ENCODE measurements at places on chromosomes 11 and 22. TPM values are rescaled to one million over a fixed set of nuclear protein-coding genes. Genes with fewer than 3 reads are reported as not detected.

The SLC17A6 gene
- polyA plus RNA-seq: not detected

The UFD1 gene
- 44.4 TPM for polyA plus RNA-seq

The UCP3 gene
- polyA plus RNA-seq: 0.58 TPM

The C11orf87 gene
- polyA plus RNA-seq: 216 TPM

The OR52I2 gene
- not detected for polyA plus RNA-seq

The HSPB2 gene
- 22.1 TPM for polyA plus RNA-seq

The ALX4 gene
- polyA plus RNA-seq: not detected

The PKDREJ gene
- polyA plus RNA-seq: not detected

The TPBGL gene
- 1.0 TPM for polyA plus RNA-seq

The CRYBA4 gene
- not detected for polyA plus RNA-seq

The SIAE gene
- 72.2 TPM for polyA plus RNA-seq

The DLG2 gene
- polyA plus RNA-seq: 404 TPM

The RASSF10 gene
- 0.08 TPM for polyA plus RNA-seq

The GTSE1 gene
- not detected for polyA plus RNA-seq

The APOBEC3H gene
- not detected for polyA plus RNA-seq

The DTX4 gene
- 1.8 TPM for polyA plus RNA-seq

The SHISAL1 gene
- polyA plus RNA-seq: 2.0 TPM

The LRRC55 gene
- polyA plus RNA-seq: 0.07 TPM

The IFITM2 gene
- 9.8 TPM for polyA plus RNA-seq

The APOBEC3B gene
- not detected for polyA plus RNA-seq

The MIOX gene
- not detected for polyA plus RNA-seq

The UBQLNL gene
- polyA plus RNA-seq: not detected

The FGF19 gene
- polyA plus RNA-seq: not detected

The DYNC2H1 gene
- polyA plus RNA-seq: 19.0 TPM

The ELFN2 gene
- 0.19 TPM for polyA plus RNA-seq

The BRSK2 gene
- polyA plus RNA-seq: 1.7 TPM

The EXPH5 gene
- 6.3 TPM for polyA plus RNA-seq

The KRTAP5-3 gene
- not detected for polyA plus RNA-seq

The FKBP2 gene
- polyA plus RNA-seq: 624 TPM

The FGF4 gene
- polyA plus RNA-seq: not detected

The C22orf31 gene
- 0.34 TPM for polyA plus RNA-seq

The MIAT gene
- polyA plus RNA-seq: 20.1 TPM

The MRPL48 gene
- polyA plus RNA-seq: 129 TPM

The IL18 gene
- not detected for polyA plus RNA-seq

The NLRX1 gene
- polyA plus RNA-seq: 0.23 TPM

The HBE1 gene
- polyA plus RNA-seq: not detected

The HEPHL1 gene
- not detected for polyA plus RNA-seq

The KRTAP5-9 gene
- polyA plus RNA-seq: not detected

The BCO2 gene
- polyA plus RNA-seq: 18.7 TPM

Data from Purkinje cell (primary cell).